Stimulated activated CD8-positive, alpha-beta memory T cell treated with anti-CD3 and anti-CD28 coated beads, Interleukin-4, amount 100 ng/mL, for 1 hour (primary cell): ENCODE measurements at places on chromosomes 6 and 20.

- DNase-seq, result no peak
These were observed 934.4 kb downstream of the HACE1 start for GRCh38 chr6:103925317-103925716.

DNA sequence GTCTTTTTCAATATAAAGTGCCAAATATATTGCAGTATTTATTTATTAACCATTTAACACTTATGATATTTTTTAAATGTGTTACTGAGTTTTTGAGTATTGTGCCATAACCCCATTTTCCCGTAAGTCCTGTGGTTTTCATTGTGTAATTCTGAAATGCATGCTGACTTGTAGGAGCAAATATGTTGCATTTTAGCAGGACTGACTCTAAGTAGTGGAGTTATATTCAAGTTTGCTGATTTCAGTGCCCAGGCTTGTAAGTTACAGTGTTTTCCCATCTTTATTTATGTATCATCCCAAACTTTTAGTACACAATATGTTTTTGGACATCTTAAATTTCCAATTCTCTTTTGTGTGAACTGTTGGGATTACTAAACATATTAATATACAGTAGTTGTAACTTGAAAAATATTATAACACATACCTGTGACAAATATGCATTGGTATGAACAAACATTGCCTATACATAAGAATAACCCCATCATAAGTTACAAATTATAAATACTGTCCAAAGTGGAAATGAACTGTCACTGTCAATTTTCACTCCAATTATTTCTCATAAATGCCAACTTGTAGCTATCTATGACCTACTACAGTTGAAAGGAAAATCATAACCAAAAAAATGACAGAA lies 179.3 kb upstream of the RUNX2 start:
- DNase-seq, result no peak

DNA sequence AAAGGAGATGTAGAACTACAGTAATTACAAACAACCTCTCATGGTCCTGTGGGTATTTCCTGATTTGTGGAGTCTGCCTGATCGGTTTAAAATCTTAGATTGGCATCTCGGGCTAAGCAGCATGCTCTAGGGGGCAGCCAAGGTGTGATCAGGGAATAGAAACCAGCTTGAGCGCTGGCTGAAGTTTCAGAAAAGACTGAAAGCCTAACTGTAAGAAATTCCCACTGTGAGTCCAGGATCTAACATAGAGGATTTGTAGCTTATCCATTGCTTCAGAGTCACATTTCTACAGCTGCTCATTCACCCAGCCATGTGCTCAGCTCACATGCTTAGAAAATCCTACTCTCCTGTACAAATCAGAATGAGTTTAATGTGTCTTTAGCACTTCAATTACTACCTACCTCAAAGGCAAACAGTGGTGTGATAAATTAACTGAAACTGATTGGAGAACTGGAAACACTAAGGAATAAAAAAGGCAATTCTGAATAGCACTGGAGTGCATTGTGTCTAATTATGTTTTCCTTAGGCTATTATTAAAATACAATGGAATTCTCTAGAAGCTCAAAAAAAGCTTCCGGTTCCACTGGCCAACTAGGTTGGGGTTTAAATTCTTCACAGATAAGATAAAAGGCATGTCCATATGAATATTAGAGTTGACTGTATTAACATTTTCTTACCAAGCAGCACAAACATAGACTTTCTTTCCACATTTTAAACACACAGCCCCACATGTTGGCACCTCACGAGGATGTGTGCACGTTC lies 73.8 kb upstream of the MPC1 start:
- no peak for DNase-seq

- no peak for DNase-seq
These were observed 140.7 kb downstream of the ASCC3 start for GRCh38 chr6:100740439-100740838.

GRCh38 chr6:145815309-145816274 lies 997 bp upstream of the FBXO30 start:
- DNase-seq, result no peak
